Chondrocyte (in vitro differentiated cells): ENCODE measurements at places on chromosomes 12 and 14.

GRCh38 chr12:109500406-109501185, 23.2 kb downstream of the UBE3B start:
- no peak for DNase-seq

DNA sequence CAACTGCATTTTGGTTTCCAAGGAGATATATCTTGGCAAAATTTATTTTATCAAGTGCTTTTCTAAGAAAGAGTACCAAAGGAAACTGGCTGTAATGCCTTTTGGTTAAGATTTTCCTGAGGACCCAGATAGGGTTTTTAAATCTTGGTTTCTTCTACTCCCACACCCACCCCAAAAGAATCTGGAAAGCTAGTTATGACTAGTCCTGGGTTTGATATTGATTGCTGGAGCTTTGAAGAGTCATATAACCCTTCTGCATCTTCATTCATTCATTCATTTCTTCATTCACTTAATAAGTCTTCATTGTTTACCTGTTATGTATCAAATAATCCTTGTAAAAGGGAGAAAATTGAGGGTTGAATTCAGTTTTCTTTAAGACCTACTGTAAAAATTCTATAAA, 425.2 kb downstream of the PCNX1 start:
- no peak for DNase-seq

DNA sequence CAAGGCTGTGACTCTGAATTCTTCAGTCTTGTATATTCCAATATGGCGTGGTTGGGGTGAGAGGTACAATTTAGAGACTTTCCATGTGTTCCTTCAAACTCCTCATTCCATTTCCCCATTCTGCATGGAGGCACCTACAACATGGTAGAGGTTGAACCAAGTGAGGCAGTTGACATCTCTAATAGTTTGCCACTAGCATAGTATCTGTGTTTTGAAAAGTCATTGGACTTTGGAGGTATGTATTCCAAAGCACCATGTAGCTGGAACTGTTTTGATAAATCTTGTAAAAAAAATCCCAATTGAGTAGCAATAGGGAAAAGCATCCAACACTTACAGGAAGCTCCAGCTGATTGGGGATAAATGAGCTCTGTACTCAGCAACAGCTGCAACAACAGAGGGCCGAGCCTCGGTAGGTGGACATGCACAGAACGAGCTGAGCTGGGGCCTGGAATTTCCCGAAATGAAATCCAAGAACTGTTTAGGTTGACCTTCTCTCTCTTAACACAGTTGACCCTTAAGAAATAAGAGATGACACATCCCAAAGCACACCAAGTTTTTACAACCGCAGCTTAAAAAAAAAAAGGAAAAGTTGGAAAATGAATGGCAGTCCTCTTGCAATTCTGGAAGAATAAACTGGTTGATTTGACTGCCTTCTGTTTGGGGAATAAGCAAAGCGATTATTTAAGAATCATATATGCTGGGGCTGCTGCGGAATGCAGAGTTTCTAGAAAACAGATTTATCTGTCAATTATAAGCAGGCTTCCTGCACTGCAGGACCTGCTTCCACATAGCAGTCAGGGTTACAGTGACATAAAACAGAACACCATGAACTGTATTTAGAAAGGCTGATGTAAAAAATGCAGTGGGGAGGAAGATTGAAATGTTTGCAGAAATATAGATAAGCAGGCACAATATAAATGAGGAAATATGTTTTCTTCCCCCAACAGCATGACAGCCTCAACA, 194.6 kb upstream of the KRR1 start:
- no peak for DNase-seq

DNA sequence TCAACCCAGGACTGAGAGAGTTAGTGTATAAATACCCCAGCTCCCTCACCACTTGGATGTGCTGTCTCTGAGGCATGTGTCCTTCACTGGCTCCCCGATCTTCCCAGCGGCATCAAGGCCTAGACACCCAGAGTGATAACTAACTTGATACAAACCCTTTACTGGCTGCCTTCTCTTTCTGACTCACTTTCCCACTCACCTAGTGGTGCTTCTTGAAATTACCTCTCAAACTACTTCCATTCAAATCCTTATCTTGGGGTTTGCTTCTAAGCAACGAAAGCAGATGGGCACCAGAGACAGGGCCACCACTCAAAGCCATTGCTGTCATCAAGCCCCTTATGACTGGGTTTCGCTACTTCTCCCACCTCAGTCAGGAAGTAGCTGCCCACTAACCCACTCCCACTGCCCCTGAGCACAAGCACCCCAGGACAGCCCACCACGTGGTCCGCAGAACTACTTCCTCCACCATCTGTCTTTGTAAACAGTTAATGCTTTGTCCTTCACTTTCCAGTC, 17.2 kb downstream of the ZFP36L1 start:
- DNase-seq, result no peak

DNA sequence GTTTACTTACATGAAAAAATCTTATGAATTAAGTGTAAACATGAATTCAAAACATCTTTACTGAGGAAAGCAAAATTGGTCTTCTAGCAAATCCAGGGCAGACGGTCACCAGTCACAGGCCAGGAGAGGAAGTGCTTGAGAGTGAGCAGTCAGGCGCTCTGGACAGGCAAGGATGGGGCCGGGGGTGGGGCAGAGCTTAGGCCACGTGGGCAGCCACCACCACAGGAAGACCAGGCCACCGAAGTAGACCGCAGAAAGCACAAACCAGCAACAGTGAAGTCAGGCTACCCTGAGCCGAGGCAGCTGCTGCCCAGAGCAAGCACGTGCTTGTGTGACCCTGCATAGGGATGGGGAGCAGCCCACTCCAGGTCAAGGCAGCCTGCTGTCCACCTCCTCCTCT, 33.5 kb downstream of the SLC6A12 start:
- DNase-seq, result no peak
